Stimulated activated CD4-positive, alpha-beta T cell treated with anti-CD3 and anti-CD28 coated beads, Interleukin-1b, Interleukin-23, amount 100 ng/mL, for 4 hours (primary cell): ENCODE measurements at places on chromosomes 12 and 14.

GRCh38 chr14:105094193-105094907, 29.1 kb upstream of the GPR132 start:
- DNase-seq = no peak

GRCh38 chr12:1776170-1776921, 44.0 kb upstream of the LRTM2 start:
- DNase-seq = no peak

GRCh38 chr12:78187741-78188140, 357.0 kb downstream of the NAV3 start:
- no peak for DNase-seq

DNA sequence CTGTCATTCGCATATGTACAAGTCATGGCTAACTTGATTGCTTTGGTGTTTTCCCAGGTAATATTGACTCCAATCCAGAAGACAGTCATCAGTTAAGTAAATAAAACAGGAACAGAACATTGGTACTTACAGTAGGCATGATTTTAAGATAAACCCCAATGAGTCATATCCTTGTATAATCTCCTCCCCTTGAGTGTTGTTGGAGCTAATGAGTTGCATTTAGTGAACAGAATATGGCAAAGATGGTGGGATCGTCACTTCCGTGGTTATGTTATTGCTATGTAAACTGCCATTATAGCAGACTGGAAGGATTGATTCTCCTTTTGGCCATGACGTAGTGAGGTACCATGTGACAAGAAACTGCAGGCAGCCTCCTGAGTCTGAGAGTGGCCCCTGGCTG, 102.2 kb downstream of the TMX1 start:
- no peak for DNase-seq

GRCh38 chr12:50402264-50403000, 1.7 kb downstream of the LARP4 start:
- no peak for DNase-seq

DNA sequence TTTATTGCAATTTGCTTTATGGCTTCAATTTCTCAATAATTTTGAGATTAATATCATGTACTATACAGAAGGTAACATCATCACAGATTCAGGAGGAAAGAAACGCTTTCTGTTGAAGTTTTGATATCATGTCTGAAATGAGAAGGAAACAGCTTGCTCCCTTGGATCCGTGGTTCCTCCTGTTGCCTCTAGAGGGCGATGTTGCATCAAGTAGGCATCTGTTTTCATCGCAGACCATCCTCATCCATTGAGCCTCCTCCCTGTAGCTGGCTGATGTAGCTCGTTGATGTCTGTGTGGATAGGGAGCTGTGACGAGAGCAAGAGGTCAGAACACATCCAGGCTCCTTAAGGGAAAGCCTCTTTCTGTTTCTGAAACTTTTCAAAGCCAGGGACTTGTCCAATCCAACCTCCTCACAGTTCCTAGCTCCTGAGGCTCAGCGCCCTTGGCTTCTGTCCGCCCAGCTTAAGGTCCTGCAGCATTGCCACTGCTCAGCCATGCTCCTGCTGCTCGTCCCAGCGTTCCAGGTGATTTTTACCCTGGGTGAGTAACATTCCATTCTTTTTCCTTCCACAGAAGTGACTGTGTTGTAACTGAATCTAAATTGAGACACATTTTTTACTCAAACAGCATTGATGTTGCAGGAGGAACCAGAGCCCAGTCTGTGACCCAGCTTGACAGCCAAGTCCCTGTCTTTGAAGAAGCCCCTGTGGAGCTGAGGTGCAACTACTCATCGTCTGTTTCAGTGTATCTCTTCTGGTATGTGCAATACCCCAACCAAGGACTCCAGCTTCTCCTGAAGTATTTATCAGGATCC, 304.8 kb upstream of the OR4E1 start:
- DNase-seq = peak; percentile 47

GRCh38 chr14:73896521-73896920, 9.9 kb downstream of the ZNF410 start:
- no peak for DNase-seq

DNA sequence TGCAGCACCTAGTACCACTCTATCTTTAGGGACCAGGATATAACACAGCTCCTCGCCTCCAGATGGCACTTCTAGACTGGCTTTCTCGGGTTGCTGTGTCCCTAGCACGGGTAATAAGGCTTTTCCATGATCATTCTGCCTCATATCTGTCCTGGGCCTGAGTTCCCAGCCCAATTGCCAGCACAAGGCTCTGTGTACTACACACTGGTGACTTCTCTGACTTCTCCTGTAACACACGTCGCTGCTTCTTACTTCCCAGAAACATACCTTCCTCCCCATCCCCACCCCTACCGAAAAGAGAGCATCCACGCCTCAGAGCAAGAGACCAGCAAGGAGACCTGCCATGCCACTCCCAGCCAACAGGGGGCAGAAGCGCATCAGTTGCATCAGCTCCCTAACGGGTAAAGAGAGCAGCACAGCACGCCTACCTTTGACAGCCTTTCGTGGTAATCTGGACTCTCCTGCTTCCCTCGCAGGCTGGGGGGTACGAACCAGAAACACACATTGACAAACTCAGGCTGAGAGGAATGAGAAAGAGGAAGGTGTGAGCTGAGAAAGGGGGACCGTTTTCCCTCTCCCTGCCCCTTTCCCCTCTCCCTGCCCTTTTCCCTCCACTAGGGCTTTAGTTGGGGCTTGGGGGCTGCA, 21.2 kb upstream of the ZNF740 start:
- DNase-seq = peak; percentile 82

DNA sequence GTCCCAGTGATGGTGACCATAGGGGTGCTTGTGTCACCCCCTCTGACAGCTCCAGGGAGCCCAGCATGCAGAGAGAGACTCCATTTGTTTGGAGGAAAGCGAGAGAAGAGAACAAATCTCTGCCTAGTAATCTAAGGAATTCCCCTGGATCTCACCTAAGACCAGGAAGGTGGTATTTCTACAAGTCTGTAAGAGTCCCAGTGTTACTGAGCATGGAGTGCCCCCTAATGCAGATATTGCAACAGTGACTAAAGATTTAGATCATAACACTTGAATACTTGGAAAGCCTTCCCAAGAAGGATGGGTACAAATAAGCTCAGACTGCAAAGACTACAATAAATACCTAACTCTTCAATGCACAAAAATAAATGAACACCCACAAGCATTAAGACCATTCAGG, 360.4 kb upstream of the GARIN6 start:
- DNase-seq = no peak

DNA sequence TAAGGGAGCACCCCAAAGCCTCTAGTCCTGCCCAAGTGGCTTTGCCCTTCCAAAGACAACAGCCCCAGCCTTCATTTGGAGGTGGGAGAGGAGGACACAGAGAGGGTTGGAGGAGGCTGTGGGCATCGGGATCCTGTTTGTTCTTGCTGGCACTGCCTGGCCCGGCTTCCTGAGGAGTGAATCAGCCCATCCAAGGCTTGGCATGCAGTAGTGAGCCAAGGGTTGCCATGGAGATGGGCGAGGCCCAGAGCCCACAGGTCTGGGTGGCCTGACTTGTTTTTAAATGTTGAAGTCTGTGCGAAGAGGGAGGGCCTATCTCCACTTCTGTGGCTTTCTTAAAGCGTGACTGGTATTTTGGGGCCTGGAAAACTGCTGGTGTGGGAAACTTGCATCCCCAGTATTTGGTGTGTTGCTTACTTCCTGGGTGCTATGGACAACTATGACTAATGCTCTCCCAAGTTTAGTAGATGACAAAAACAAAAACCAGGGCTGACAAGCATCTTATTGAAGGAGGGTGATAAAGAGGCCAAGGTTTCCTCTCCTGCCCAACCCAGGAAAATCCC, 15.8 kb downstream of the CD9 start:
- no peak for DNase-seq

DNA sequence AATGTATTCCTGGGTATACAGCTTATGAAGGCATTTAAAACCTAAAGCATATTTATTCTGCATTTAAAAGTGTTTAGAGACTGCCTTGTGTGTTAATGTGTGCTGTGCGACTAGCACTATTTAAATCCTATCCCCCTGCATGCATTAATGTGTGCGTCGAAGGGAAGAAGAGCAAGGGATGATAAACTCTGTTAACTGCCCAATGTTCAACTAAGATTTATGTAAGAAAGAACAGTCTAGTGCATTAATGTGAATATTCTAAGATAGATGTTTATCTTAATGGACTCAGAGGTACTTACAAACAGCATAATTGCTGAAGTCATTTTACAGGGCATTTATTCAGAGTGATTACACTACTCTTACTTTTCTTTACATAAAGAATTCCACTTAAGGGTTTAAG, 424.8 kb downstream of the DIO2 start:
- DNase-seq = no peak

DNA sequence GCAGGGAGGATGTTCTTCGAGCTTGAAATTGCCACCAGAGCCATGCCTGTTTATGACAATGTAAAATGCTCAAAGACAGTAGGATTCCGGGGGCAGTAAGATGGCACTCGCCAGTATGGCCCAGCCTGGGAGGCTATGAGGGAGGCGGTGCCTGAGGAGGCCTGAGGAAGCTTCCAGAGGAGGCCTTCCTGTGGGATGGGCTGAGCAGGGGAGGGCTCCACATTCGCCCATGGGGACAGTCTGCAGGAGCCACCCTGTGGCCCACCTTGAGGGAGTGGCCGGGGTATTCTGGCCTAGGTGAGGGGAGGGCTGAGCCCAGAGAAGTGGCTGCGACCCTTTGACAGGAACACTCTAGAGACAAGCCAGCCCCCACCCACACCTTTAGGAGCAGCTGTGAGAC, 50.7 kb downstream of the IQSEC3 start:
- no peak for DNase-seq

DNA sequence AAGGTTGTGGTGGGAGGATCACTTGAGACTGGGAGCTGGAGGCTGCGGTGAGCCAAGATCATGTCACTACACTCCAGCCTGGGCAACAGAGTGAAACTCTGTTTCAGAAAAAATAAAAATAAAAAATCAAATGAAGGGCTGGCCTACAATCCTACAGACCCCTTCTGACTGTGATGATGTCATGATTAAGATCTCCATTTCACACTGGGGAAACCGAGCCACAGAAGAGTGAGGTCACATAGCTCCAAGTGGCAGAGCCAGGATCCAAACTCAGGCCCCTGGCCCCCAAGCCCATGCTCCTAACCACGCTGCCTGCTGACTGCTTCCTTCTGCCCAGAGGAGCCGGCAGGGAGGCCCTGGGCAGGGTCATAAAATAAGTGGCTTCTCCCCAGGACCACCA, 258.0 kb upstream of the FKBP4 start:
- no peak for DNase-seq

- no peak for DNase-seq
Observed at GRCh38 chr14:35865611-35866324, 39.6 kb downstream of the BRMS1L start.

DNA sequence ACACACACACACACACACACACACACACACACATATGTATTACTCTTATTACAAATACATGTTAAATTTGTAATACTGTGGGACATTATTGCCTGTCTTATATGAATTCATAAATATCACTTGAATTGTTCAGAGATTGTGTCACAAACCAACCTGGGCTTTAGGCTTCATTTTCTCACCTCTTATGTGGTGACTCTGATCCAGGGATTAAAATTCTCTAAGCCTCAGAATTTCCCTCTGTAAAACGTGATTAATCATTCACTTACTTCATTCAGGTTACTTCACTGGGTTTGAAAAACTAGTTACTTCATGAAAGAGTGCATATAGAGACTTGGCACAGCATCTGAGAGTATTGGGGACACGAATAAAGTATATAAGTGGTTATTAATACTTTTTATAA, 240.3 kb upstream of the PDZRN4 start:
- DNase-seq = no peak

DNA sequence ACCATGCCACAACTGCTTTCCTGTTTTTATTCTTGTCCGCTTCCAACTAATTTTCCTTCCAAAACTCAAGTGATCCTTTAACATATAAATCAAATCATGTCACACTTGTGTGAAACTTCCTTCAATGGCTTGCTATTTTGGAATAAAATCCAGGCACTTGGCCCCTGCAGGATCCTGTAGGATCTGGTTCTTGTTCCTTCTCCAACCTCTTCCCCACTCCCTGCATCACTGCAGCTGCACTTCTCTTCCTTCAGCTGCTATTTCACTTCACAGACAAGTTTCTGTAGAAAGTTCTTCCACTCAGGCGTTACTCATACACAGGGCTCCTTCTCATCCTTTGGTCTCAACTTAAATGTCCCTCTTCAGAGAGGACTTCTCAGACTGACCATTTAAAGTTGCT, 239.7 kb upstream of the BTG1 start:
- DNase-seq = no peak

DNA sequence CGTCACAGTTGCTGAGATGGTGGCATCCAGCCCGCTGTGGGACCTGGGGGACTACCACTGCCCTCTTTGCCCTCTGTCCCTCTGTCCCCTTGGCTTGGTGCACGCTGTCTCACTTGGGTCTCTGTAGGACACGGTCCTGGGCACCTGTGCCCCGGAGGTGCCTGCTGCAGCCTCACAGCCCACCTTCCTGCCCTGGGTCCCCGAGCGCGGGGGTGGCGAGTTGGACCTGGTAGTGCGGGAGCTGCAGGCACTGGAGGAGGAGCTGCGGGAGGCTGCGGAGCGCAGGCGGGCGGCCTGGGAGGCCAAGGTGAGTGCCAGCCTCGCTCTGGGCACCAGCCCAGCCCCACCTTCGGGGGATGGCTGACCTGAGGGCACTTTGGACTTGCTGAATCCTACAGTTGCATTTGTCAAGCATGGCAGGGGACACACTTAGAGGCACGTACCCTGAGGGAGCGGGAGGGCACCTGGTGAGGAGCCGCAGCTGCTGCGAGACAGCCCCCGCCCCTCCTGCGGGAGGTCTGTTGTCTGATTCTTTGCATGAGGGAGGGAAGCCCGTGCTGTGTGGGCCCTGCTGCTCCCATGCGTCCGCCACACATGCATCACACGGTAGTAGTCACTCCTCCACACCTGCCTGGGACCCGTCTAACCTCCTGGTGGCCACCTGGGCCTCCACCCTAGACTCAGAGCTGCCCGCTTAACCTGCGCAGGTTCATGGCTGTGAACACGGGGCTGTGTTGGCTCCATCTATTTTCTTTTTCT, 6.8 kb downstream of the TEDC1 start:
- no peak for DNase-seq
